ENCODE measurements at places on chromosomes 12 and 14. TPM values are rescaled to one million over a fixed set of nuclear protein-coding genes. Genes with fewer than 3 reads are reported as not detected.

DRAM1 gene
- total RNA-seq, result 20.0 TPM

IFNG-AS1 gene
- total RNA-seq, result not detected

DBX2 gene
- total RNA-seq, result not detected

LRP1-AS gene
- total RNA-seq, result not detected

PGF gene
- total RNA-seq, result 45.8 TPM

EXOC3L4 gene
- total RNA-seq, result not detected

ALDH2 gene
- total RNA-seq, result 31.4 TPM

RPL36AL gene
- 286 TPM for total RNA-seq

RNASE11 gene
- not detected for total RNA-seq

GPR135 gene
- 1.6 TPM for total RNA-seq

PLEK2 gene
- 27.8 TPM for total RNA-seq

ESPL1 gene
- total RNA-seq, result 1.1 TPM

RAB35 gene
- 33.3 TPM for total RNA-seq

DLGAP5 gene
- 0.07 TPM for total RNA-seq

RNASE12 gene
- total RNA-seq, result not detected

All from nasal cavity respiratory epithelium epithelial cell of viscerocranial mucosa (primary cell).